ENCODE measurements at places on chromosomes 5 and 9. TPM values are rescaled to one million over a fixed set of nuclear protein-coding genes. Genes with fewer than 3 reads are reported as not detected.

DNA sequence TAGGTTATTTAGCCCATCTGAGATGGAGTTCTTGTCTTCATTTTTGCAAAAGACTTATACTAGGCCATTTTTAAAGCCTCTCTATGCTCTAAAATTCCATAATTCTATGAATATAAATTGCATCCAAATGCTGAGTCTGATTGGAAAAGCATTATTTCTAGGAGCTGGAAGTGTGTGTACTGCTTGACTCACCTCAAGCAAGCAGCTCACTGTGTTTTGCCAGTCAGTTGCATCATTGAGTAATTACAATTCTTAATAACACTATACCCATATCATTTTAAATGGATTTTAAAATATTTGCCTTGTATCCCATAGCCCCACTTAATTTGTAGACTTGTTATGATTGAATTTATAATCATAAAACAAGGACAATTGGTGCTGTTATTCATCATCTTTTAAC lies 161.0 kb downstream of the PAM start:
- DNase-seq: no peak

- DNase-seq: no peak
These were observed 33.5 kb upstream of the SNAPC3 start for GRCh38 chr9:15389173-15389572.

Gene IL5
- not detected for polyA plus RNA-seq

GRCh38 chr5:82424211-82424610 lies 146.1 kb upstream of the RPS23 start:
- no peak for DNase-seq

GRCh38 chr9:131667576-131667975 lies 72.3 kb downstream of the RAPGEF1 start:
- peak; percentile 31 for DNase-seq

- no peak for DNase-seq
These were observed 5.4 kb downstream of the ELL2 start for GRCh38 chr5:95956021-95956899.
